A549 treated with Hydrocortisone at 1 μM for 4 hours (cell line): ENCODE measurements at places on chromosomes 6 and 20. TPM values are rescaled to one million over a fixed set of nuclear protein-coding genes. Genes with fewer than 3 reads are reported as not detected.

Gene KIF25
- total RNA-seq = 0.03 to 0.14 TPM (median 0.09 TPM) in 4 of 5 replicates, not detected in the other

Gene TTBK1
- 0.05 to 0.07 TPM (median 0.06 TPM) in 5 replicates for total RNA-seq

Gene RIPPLY2
- 0.32 to 0.58 TPM (median 0.39 TPM) in 5 replicates for total RNA-seq

Gene PANK2
- total RNA-seq = 53.1 to 62.2 TPM (median 54.5 TPM) in 5 replicates

Gene ELOVL4
- total RNA-seq = 1.4 to 2.1 TPM (median 1.5 TPM) in 5 replicates

Gene RAE1
- 58.4 to 70.0 TPM (median 60.4 TPM) in 5 replicates for total RNA-seq

Gene EBF4
- 2.2 to 5.1 TPM (median 2.7 TPM) in 5 replicates for total RNA-seq

Gene OR2B6
- 0.15 to 0.31 TPM (median 0.18 TPM) in 3 of 5 replicates, not detected in the others for total RNA-seq

Gene FNDC11
- 0.16 to 0.41 TPM (median 0.20 TPM) in 5 replicates for total RNA-seq

Gene PRDM13
- total RNA-seq = 0.71 to 1.1 TPM (median 0.83 TPM) in 5 replicates

Gene MICA
- 27.8 to 29.9 TPM (median 29.8 TPM) in 5 replicates for total RNA-seq

Gene CFB
- 1.7 to 2.3 TPM (median 1.9 TPM) in 5 replicates for total RNA-seq

Gene SIRPD
- total RNA-seq = not detected in 5 replicates

Gene C20orf202
- 0.07 TPM in 1 of 5 replicates, not detected in the others for total RNA-seq

Gene PPP1R11
- 40.1 to 41.4 TPM (median 40.2 TPM) in 5 replicates for total RNA-seq
